Nucleus accumbens (tissue), 56 donors: ENCODE measurements at places on chromosomes 11 and 22.

DNA sequence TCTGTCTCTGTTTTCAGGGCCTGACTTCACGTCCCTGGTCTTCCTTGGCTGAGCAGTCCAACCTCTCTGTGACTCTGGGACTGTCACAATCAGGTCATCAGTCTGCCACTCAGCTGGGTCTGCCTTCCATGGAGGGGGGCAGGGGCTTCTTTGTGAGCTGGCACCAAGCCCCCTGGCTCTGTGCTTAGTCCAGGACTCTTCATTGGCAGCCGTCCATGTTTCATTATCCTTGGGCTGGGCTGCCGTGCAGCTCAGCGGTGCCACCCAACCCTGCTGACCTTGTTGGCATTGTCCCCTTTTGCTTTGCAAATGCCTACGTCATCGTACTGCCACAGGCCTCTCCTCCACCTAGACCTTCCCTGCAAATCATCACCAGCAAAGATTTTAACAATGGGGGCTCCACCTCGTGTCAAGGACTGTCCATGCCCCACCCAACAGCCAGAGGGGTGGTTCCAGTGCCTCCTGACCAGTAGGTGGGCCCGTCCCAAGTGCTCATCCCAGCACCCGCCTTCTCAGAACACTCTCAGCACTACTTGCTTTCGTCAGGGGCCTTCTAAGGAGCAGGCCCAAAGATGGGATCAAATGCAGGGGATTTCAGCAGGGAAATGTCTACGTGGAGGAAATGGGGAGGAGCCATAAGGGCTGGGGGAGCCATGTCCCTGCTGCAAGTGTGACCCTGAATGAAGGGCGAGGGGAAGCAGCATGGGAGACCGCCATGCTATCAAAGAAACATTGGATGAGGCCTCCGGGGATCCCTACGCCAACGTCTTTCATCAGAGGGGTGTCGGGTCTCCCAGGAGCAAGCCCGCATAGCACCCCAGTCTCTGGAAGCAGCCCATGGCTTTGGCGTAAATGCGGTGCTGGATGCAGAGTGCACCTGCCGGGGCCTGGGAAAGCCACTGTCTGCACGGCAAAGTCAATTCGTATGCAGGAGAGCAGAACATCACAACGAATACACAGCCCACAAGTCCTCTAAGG is 18.2 kb downstream of the KRTAP5-6 start:
- DNase-seq = no peak

- no peak for DNase-seq
These were observed 2.5 kb downstream of the CHST1 start for GRCh38 chr11:45662665-45663485.

DNA sequence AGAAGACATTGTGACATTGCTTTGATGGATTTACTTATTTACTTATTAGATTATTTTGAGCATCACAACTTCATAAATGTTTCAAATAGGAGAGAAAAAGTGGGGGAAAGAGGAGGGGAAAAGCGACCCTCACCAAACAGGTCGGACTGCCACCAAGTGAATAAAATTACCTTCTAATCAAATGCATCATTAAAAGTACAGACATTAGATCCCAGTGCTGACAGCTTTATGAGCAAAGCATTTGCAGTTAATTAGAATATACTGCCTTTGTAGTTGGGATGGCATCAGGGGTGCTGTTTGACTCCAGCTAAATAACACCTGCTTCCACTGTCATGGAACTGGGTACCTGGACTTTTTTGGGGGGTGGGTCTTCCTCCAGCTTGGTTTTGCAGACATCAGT is 299.6 kb downstream of the OPCML start:
- no peak for DNase-seq

- DNase-seq = no peak
These were observed 157.6 kb upstream of the BLID start for GRCh38 chr11:122273476-122274191.

DNA sequence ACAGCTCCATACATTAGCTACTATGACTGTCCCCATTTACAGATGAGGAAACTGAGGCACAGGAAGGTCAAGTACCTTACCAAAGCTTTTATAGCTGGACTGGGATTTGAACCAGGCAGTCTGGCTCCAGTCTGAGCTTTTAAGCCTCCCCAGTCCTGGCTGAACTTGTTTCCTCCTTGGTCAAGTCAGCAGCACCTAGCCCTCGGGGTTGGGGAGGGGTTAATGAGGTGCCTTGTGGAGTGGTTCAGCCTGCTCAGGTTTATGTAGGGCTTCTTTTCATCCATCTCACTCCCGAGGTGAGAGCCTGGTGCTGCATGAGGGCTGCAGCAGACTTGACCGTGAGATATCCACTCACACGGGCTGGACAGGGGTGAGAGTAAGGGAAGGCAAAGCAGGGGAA is 36.7 kb upstream of the GCAT start:
- DNase-seq = no peak

- peak; percentile 71 for DNase-seq
These were observed 26.5 kb downstream of the MYO7A start for GRCh38 chr11:77154381-77155081.
